ENCODE measurements at places on chromosomes 1 and 21.

GRCh38 chr1:72648465-72648864, 366.1 kb upstream of the NEGR1 start:
- no peak for DNase-seq

DNA sequence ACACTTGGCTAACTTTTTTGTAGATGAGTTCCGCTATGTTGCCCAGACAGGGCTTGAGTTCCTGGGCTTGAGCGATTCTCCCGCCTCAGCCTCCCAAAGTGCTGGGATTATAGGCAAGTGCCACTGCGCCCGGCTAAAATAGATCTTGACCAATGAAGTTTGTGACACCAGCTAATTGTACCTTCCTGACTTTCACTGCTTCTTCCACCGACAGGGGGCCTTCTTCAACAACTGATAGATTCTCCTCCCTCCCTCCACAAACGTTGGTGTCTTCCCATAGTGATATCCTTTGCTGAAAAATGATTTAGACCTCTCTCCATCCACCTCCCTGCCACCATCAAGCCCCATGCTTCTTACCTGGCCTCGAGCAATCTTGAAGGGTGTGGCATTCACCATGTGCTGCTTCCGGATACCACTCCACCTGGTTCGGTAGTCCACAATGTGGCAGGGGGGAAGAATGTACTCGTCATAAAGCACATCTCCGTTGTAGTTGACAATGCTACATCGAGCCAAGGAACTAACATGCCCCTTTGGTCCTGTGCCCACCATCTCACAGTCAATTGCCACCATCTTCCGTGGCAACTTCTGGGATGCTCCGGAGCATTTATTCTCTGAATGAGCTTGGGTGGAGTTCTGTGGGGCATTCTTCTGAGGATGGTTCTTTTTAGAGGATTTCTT, 1.6 kb upstream of the METTL25B start:
- DNase-seq = no peak

DNA sequence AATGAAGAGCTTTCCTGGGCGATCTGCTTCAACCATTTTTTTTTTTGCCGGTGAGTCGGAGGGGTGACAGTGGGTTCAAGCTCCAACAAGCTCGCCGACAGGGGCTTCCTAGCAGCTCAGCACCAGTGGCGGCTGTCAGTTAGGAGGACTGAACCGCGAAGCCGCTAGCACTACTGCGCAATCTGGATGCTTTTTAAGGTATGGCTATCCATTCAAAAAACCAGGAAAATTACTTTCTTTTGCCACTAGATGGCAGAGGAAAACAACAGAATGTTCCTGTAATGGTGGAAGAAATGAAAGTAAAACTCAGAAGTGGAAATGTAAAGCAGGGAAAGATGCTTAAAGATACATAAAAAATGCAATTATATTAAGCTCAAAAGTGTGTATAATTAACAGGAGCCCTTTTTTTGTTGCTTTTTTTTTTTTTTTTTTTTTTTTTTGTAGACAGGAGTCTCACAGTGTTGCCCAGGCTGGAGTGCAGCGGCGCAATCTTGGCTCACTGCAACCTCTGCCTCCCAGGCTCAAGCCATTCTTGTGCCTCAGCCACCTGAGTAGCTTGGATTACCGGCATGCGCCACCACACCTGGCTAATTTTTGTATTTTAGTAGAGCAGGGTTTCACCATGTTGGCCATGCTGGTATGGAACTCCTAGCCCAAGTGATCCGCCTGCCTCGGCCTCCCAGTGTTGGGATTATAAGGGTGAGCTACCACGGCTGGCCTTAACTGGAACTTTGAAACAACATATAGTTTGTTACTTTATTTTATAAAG, 8.5 kb downstream of the KYAT3 start:
- peak; percentile 17 for DNase-seq

DNA sequence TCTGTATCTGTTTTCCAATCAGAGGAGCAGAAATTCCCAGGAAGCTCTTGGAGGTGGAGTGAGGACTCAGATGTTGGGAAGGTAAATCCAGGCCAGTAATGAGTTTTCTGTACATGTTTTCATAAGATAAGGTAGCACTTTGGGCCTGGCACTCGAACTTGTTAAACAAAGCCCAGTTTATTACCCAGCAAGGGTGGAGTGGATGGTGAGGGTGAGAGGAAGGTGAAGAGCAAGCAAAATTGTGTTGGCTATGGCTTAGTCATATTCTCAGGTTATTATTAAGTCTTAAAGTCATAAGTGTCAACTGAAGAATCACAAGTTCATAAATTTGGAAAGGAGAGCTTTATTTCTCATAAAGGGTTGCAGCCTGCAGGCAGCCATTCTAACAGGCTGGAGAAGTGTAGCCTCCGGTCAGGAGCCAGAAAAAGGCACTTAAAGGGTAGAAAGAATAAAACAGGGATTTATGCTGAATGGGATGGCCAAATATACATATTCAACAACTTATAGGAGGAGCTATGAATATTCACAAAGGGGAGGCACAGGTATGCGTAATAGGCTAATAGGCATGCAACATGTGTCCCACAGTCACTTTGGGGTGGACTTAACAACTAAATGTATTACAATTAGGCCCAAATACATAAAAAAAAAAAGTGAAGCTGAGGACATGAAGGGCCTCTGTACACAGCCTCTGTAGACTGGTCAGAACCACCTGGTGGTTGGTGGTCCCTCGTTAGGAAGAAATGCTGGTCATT, 523.9 kb downstream of the LMO4 start:
- no peak for DNase-seq

DNA sequence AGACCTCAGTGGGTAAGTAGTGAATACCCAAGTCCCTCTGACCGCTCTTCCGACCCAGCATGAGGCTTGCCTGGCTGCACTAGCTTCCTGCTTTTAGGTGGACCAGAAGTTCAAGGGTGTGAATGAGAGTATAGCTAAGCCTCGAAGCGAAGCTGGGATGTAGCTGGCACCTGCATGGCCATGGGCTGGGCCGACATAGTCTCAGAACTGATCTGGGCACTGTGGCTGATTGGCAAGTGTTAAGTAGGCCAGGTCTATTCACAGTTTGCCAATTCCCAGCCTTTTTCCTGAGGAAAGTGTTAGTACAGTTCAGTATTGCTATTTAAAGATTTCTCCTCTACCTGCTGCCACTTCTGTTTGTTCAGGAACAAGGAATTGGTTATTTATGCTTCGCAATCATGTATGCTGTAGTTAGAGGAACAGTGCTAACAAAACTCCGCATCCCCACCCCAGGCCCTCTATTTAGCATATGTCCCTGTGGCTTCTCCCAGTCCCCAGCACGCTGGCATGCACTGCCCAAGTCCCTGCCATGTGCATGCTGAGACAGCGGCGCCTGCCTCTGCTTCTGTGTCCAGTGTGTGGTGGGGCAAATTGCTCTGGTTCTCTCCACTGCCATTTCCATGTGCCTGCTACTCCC, 16.3 kb downstream of the SPATA46 start:
- no peak for DNase-seq

GRCh38 chr1:163107655-163108054, 38.5 kb downstream of the RGS4 start:
- no peak for DNase-seq

- DNase-seq = no peak
Observed at GRCh38 chr1:77562596-77563150, 119.8 kb downstream of the ZZZ3 start.

All from CMK (cell line).